Retinal pigment epithelial cell (primary cell): ENCODE measurements at places on chromosomes 1 and 21.

GRCh38 chr1:202129453-202130296 is 7.0 kb downstream of the GPR37L1 start:
- no peak for DNase-seq

GRCh38 chr1:1538334-1538733 is 2.1 kb downstream of the TMEM240 start:
- DNase-seq = no peak

DNA sequence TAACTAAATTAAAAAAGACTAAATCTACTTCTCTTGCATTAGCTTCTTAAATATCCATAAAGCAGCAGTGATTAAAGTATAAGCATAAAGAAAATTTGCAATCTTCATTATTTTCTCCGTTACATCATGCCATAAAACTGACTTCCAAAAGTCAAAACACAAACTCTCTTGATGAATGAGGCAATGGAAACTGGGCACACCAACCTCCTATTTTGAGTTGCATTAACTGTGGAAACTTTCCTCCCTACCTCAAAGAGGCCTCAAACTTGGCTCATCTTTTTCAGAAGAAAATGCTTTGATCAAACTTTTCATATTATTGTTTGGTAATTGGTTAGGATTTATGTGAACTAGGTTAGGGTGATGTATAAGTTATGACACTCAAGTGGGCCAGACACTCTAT is 4.1 kb upstream of the BTG3 start:
- no peak for DNase-seq

- DNase-seq = no peak
Measured at GRCh38 chr1:48105165-48105564, 108.0 kb upstream of the TRABD2B start.

DNA sequence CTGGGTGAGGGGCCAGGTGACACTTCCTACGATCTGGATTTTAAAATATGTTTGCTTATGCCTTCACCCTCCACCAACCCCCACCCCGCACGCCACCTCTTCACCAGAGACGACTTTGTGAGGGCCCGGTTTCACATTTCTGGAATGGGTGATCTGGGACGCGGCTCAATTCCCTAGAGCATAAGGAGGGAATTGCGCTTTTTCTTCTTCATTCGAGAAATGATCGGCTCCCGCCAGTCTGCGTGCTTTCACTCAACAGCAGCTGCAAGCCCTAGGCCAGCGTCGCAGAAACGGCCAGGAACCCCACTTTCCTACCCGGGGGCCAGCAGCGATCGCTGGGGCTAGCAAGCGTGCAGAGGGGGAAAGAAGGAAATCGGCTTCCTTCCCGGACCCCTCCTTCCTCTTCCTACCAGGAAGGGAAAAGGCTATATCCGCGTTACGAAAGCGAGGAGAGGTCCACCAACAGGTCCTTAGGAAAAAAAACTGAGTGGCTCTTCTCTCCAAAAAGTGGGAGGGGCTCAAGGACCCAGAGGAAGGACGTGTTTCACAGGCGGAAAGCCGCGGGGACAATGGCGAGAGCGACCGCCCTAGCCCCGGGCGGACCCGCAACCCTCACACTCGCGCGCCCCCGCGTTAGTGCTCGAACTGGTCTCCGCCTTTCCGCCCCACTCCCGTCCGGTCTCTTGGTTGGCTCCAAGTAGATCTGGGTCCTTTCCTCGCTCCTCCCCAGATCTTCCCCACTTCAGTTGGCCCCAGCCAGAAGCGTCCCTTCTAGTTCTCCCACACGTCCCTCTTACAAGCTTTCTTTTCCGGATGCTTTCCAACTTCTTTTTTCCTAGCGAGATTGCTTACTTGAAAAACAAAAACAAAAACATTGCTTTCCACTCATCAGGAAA is 1.1 kb upstream of the ADAMTS1 start:
- no peak for DNase-seq

DNA sequence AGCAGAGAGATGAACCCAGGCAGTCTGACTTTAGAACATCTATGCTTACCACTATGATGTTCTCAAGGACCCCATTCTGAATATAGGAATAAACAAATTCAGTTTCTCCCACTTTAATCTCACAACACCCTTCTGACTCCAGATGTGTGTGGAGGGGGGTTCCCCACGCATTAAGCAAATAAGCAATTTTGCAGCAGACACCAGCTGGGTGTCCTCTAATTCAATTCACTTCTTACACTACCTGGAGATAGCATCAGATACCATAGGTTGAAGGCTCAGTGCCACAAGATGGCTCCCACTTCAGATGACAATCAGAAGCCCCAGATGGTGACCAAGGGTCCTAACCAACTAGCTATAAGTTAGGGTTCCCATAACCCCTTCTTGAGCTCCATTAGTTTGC is 30.3 kb upstream of the CEP350 start:
- DNase-seq = no peak

- DNase-seq = no peak
Measured at GRCh38 chr1:11980676-11980972, 380 bp downstream of the MFN2 start.

GRCh38 chr1:94660994-94661393 is 119.4 kb upstream of the F3 start:
- DNase-seq = no peak

- no peak for DNase-seq
Measured at GRCh38 chr1:86866665-86867064, 47.3 kb downstream of the SELENOF start.

GRCh38 chr1:30683699-30684098 is 39.7 kb downstream of the MATN1 start:
- DNase-seq = no peak

DNA sequence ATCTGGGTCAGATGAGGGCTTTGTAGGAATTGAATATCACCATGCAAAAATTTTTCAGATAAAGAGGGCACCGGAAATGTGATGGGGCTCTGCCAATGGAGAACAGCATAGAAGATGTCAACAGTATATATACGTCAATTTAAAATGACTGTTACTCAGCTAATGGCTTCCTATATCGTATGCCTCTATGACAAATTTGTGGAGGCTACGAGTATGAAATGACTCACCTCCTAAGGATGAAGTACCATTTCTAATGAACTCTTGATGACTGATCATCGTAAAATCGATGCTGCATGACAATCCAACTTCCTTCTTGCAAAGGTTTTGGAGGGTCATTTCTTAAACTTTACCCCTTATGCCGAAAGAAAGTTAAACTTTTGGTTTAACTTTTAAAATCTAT is 450.3 kb upstream of the ZP4 start:
- DNase-seq = no peak

GRCh38 chr1:212754680-212755079 is 36.9 kb downstream of the NSL1 start:
- DNase-seq = no peak

DNA sequence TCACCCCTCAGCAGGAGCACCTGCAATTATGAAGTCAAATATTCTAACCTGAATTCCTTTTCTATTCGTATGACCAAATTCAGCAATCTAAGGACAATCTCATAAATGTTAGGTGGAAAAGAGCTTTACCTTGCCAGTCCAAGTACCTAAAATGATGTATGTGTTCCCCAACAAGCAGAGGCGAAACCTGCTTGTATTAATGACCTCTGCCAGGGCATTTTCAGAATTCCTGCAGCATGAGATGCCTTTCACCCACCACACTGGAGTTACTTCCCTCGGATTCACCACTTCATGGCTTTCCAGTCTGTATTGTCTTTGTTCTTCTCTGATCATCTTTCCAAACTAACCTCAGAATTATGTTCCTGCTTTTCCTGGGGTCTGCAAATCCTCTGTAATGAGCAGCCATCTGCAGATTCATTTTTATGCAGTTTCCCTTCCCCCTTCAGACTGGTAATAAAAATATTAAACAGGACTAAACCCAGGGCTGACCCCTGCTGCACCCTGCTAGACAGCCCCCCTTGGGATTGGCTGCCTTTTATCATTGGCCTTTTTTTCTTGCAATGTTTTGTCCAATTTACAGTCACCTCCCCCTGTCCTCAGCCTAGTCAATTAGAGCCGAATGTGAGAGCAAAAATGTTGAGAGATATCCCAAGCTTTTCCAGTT is 26.6 kb upstream of the CASQ2 start:
- no peak for DNase-seq

DNA sequence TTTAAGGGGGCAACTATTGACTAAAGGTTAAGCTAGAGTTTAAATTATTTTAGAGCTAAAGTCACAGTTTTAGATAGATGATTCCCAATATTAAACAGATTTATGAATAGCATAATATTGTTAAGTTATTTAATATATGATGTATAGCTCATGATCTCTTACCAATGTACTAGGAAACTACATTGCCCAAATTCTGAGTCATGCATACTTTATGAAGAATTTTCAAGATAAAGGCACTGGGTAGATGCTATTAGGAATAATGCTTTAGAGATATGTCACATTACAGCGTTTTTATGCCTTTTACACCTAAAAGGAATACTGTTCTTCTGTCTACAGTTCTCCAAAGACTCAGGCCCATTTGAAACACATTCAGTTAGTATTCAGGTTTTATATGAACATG is 215.1 kb downstream of the NCAM2 start:
- DNase-seq = no peak

GRCh38 chr1:99745061-99745460 is 21.4 kb downstream of the FRRS1 start:
- DNase-seq = no peak

- no peak for DNase-seq
Measured at GRCh38 chr1:167826127-167826526, 87.8 kb downstream of the ADCY10 start.

GRCh38 chr1:228340686-228341449 is 65.8 kb downstream of the TRIM11 start:
- no peak for DNase-seq

GRCh38 chr1:61419657-61420056 is 305.3 kb downstream of the TM2D1 start:
- DNase-seq = no peak

- peak; percentile 39 for DNase-seq
Measured at GRCh38 chr1:176691251-176692228, 228.6 kb downstream of the PAPPA2 start.

- peak; percentile 78 for DNase-seq
Measured at GRCh38 chr1:108200687-108201051, 526 bp upstream of the SLC25A24 start.

- no peak for DNase-seq
Measured at GRCh38 chr1:182875889-182876288, 36.7 kb downstream of the DHX9 start.

DNA sequence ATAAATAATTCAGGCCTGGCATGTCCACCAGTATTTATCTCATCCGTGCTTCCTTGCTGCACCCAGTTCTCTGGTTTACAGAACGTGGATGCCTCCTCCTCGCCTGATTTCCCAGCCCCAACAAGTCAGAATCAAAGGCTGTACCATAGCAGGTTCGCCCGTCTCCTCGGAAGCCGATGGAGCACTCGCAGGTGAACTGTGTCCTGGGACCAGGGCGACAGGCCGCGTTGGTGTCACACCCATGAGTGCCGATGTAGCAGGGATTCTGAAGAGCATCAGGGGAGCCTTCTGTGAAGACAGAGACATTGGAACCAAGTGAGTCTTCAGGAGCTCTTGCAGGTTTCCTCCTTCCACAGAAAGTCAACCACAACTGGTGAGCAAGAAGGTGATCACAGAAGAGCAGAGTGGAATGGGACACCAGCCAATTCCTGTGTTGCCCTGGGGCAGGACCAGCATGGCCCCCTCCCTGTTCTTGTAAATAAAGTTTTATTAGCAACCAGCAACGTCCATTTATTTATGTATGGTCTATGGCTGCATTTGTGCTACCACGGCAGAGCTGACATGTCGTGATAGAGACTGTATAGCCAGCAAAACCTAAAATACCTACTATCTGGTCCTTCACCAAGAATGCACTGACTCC is 40.8 kb downstream of the NID1 start:
- DNase-seq = no peak

- no peak for DNase-seq
Measured at GRCh38 chr1:55951291-55951690, 628.1 kb downstream of the PLPP3 start.

GRCh38 chr1:45573231-45573804 is 10.5 kb upstream of the NASP start:
- no peak for DNase-seq

- no peak for DNase-seq
Measured at GRCh38 chr1:207218512-207219362, 102.7 kb upstream of the CD55 start.

DNA sequence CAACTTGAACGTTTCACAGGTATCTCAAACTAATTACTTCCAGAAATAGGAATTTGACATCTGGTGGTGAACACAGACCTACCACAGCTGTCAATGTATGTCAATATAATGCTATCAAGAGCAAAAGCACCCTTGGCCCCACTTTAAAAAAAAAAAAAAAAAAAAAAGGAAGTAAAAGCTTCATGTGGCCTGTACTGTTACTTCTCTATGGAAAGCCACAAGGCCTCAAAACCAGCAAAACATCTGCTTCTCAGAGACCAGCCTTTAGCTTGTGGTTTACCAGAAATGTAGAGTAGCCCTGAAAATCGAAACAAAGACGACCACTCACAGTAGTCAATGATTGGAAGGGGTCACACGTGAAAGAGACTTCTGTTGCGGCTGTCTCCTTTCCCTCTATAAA is 109.6 kb downstream of the SLC45A1 start:
- no peak for DNase-seq

DNA sequence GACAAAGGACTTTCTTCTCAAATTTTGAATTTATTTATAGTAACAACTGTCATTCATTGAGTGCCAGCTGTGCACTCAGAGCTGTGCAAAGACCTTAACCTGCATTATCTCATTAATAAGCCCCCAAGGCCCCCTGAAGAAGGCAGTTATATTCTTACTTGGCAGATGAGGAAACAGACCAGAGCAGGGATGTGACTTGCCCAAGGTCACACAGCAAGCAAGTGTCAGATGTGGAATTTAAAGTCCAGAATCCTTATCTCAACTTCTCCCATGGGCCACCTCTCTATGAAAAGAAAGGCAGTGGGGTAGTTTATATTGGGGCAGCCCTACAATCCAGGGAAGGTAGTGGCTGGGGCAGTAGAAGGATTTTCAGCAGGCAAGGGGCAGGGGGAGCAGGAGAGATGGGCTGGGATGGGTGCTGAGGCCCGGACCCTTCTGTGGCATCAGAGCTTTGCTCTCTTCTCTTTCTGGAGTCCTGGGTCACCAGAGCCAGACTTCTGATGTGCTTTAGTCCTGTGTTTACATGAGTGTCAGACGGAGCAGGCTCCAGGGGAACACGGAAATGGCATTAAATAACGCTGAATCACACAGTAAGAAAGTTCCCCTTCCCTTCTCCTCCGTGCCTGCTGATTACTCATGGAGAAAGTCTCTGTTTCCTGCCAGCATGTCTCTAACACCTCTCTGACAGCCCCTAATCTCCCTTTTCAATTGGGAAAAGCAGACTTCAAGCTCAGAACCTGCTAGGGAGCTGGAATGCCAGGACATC is 39.5 kb downstream of the EPHB2 start:
- peak; percentile 94 for DNase-seq

- no peak for DNase-seq
Measured at GRCh38 chr1:156666862-156667609, 10.2 kb downstream of the NES start.

- no peak for DNase-seq
Measured at GRCh38 chr21:14955936-14956520, 108.8 kb downstream of the NRIP1 start.

- no peak for DNase-seq
Measured at GRCh38 chr1:34908369-34908768, 21.1 kb downstream of the DLGAP3 start.

- DNase-seq = no peak
Measured at GRCh38 chr1:234778221-234779159, 168.5 kb upstream of the IRF2BP2 start.

- no peak for DNase-seq
Measured at GRCh38 chr1:231720652-231721325, 94.2 kb downstream of the DISC1 start.
